ENCODE measurements at places on chromosomes 7 and 10. TPM values are rescaled to one million over a fixed set of nuclear protein-coding genes. Genes with fewer than 3 reads are reported as not detected.

The THSD7A gene
- total RNA-seq = 0.41 TPM

The CCDC3 gene
- total RNA-seq = 2.4 TPM

The GCK gene
- total RNA-seq = not detected

The LIPK gene
- total RNA-seq = not detected

The NAMPT gene
- total RNA-seq = 193 TPM

The DDX50 gene
- 41.2 TPM for total RNA-seq

The PGAM2 gene
- not detected for total RNA-seq

The CCT6A gene
- total RNA-seq = 598 TPM

The DGKI gene
- total RNA-seq = 1.5 TPM

The ARHGEF35 gene
- total RNA-seq = 0.43 TPM

The BAG3 gene
- total RNA-seq = 8.8 TPM

The TUBAL3 gene
- not detected for total RNA-seq

The SLC39A12 gene
- total RNA-seq = not detected

The TFR2 gene
- total RNA-seq = not detected

The ZNF503 gene
- 3.7 TPM for total RNA-seq

The MBL2 gene
- total RNA-seq = not detected

The EIF5AL1 gene
- total RNA-seq = 0.81 TPM

The NYAP1 gene
- not detected for total RNA-seq

The GALNT17 gene
- total RNA-seq = 0.76 TPM

The RADIL gene
- 1.4 TPM for total RNA-seq

All from H4 (cell line).